ENCODE measurements at places on chromosomes 3 and 15. TPM values are rescaled to one million over a fixed set of nuclear protein-coding genes. Genes with fewer than 3 reads are reported as not detected.

GRCh38 chr3:1294586-1294985 is 201.8 kb downstream of the CNTN6 start:
- DNase-seq = no peak

DNA sequence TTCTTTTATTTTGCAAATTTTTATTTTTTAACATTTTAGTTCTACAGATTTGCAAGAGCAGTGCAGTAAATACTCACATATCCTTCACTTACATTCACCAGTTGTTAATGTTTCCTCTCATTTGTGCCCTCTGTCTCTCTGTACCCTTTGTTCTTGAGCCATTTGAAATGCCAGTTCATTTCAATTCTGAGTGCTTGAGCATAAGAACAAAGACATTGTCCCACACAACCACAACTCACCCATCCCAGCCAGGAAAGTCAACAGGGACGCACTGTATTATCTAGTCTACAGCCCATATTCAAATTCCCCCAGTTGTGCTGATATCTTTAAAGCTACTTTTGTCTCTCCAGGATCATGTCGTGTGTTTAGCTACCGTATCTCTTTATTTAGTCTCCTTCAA is 141.4 kb upstream of the SLC6A11 start:
- no peak for DNase-seq

The MUC4 gene
- 0.07 TPM for total RNA-seq

The CYP1A2 gene
- not detected for total RNA-seq

DNA sequence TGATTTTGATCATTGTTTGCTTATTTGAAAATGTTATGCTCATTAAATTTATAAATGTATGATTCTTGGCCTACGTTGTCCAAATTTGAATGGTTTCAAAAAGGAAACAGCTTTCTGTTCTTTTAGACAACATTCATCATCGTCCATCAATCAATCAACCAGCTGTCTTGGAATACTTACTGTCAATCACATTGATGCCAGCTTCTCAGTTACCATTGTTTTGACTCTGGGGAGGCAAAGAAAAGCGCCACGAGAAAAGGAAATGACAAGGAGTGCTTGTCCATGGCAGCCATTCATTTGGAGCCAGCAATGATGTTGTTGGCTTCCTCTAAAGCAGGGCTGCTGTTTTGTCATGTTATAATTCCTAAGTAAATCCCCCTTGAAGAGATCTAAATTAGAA is 62.2 kb upstream of the TP63 start:
- no peak for DNase-seq
